ENCODE measurements at places on chromosomes 7 and 10. TPM values are rescaled to one million over a fixed set of nuclear protein-coding genes. Genes with fewer than 3 reads are reported as not detected.

Gene BLNK
- polyA plus RNA-seq = not detected

Gene CDC14C
- not detected for polyA plus RNA-seq

Gene LIPA
- 28.3 TPM for polyA plus RNA-seq

Gene AOAH
- 0.76 TPM for polyA plus RNA-seq

Gene ITGB8
- polyA plus RNA-seq = 11.2 TPM
